ENCODE measurements at places on chromosomes 11 and 22.

DNA sequence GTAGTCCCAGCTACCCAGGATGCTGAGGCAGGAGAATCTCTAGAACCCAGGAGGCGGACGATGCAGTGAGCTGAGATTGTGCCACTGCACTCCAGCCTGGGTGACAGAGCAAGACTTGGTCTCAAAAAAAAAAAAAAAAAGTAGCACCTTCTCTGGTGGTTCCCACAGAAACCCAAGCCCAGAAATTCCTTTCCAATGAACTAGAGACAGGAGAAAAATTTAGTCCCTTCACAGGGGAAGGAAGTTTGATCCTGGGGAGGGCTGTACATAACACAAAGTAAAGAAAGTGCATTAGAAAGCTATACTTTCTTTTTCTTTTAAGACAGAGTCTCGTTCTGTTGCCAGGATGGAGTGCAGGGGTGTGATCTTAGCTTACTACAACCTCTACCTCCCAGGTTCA, 25.5 kb upstream of the APOA1 start:
- DNase-seq, result no peak

GRCh38 chr11:108497317-108498045, 703 bp downstream of the POGLUT3 start:
- peak; percentile 42 for DNase-seq

- no peak for DNase-seq
Measured at GRCh38 chr22:23230348-23231068, 50.2 kb downstream of the BCR start.

- no peak for DNase-seq
Measured at GRCh38 chr11:125239585-125240560, 75.3 kb downstream of the PKNOX2 start.

DNA sequence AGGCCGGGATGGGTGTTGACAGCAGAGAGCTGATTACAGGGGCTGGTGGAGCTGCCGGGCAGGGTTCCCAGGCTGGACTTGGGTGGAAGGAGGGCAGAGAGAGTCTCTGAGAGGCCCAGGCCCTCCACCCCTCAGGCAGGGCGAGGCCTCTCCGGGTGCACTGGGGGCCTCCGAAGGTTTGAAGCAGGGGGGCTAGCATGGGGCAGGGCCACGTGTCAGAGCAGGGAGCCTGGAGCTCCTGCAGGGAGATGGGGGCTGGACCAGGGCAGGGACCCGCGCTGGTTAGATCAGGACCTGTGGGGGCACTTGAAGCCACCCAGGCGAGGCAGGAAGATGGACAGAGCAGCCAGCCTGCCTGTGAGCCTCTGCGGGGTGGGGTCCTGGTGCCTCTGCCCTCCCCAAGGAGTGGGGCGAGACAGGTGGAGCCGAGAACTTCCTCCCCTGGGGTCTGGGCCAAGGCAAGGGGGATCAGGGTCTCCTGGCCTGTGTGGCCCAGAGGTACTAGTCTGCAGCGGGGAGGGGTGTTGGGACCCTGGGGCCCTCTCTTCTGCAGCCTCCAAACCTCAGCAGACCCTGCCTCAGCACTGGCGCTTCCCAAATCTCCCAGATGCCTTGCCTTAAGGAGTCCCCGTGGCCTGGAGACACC, 911 bp downstream of the PANX2 start:
- DNase-seq, result no peak

DNA sequence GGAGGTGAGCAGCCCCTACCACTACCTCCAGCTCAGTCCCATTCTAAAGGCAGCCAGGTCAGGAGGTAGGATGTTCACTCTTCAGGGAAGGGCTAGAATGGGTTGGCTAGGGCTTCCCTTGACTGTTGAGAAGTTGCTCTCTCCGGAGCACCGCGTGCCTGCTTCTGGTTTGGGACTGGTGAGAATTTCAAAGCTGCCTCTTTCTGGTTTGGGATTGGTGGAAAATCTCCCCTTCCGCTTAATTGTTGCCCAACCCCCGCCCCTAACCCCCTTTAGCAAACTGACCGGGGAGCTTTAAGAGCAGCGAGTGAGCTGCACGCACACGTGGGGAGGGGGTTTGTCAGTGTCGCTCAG, 686 bp downstream of the USP2 start:
- no peak for DNase-seq

DNA sequence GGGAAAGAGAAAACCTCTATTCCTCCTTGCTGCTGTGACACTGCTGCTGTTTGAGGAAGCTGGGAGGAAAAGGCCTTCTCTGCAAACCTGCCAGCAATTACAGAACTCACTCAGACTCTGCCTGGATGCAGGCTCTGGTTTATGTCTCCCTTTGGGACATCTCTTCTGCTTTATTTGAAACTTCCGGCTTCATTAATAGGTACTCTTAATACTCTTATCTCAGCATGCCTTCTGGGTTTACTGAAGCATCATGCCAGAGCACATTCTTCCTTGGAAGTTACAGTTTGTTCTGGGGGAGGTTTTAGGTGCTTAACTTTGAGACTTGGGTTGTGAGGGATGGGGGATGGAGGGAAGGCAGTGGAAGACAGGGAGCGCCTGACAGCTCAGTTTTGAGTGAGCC, 79.9 kb downstream of the NAV2 start:
- no peak for DNase-seq

Measured in stimulated activated CD4-positive, alpha-beta T cell treated with anti-CD3 and anti-CD28 coated beads, Interleukin-15, amount 100 ng/mL, for 1 hour (primary cell).